Vagina (tissue), 2 donors: ENCODE measurements at places on chromosomes 16 and 17.

- DNase-seq, result peak; percentile 58
Observed at GRCh38 chr16:14289692-14290340, 218.7 kb downstream of the MRTFB start.

GRCh38 chr16:13633391-13633861, 286.5 kb upstream of the ERCC4 start:
- no peak for DNase-seq

DNA sequence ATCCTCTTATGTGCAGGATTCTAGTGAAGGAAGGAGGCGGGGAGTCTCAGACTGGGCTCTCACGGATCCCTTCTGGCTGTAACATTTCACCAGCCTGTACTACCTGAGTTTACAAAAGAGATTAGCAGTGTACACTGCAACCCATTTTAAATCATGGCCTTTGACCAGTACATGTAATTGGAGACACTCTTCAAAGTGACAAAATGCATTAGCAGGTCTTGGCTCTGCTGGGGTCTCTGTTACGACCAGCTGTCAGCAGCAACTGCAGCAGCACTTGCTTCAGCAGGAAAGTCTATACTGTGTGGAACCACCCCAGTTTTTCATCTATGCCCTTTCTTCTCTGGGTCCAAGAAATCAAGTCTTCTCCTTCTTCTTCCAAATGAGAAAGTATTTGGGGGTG, 322.8 kb upstream of the ASIC2 start:
- DNase-seq, result no peak

GRCh38 chr16:11130978-11131665, 124.9 kb downstream of the SOCS1 start:
- no peak for DNase-seq

DNA sequence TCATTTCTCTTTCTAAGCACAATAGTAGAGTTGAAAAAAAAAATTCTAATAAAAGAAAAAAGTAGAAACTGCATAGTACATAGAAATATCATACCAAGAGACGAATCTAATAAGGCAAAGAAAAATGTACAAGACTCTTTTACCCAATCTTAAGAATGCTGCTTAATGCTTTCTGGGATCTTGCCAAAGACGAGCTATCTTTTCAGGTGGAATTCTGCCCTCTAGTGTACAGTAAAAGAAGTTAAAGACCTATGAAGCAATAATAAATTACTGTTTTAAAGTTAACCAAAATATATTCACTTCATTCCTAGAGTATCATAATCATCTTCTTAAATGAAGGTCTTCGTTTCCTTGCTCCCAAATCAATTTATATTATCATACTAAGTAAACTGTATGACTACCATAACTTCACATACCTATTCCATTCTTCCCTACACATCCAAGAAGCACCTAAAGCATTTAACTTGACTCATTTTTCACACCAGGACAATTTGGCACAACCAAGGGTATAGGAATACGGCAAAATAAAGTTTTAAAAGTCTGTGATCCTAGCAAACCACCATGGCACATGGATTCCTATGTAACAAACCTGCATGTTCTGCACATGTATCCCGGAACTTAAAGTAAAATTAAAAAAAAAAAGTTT, 47.7 kb downstream of the CFDP1 start:
- no peak for DNase-seq

- DNase-seq, result no peak
Observed at GRCh38 chr16:26371349-26371869, 679.6 kb downstream of the HS3ST4 start.

GRCh38 chr17:48027322-48027981, 10.1 kb downstream of the COPZ2 start:
- no peak for DNase-seq

- DNase-seq, result no peak
Observed at GRCh38 chr16:61165797-61166196, 870.4 kb downstream of the CDH8 start.

- DNase-seq, result no peak
Observed at GRCh38 chr17:4986951-4987766, at the start of gene CAMTA2. Gene CAMTA2 (minus strand): TSS chr17:4987675. CDS start chr17:4986222, 1,453 bp downstream.

GRCh38 chr17:45777388-45777787, 6.7 kb upstream of the CRHR1 start:
- no peak for DNase-seq

DNA sequence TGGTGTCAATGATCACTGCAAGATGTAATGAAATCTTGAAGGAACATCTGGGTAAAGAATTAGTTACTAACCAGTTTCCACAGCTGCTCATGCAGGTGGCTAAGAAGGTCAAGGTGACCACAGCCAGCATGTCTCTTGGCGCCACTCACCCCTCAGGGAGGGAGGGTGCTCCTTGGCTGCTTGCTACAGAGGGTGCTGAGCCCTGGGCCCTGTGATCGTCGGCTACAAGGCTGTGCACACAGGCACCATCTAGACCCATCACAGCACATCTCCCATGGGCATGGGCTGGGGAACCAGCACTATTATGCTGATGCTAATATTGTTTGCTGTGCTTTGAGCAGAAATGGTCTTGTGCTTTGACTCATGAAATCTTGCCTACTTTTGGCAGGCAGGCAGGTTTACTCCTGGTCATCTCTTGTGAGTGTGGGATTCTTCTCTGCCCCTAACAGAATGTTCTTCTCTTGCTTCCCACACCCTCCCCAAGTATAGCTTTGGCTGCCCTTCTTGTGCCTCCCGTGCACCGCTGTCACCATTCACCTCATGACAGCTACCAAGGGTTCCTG, 36.4 kb downstream of the TXNDC11 start:
- DNase-seq, result no peak

DNA sequence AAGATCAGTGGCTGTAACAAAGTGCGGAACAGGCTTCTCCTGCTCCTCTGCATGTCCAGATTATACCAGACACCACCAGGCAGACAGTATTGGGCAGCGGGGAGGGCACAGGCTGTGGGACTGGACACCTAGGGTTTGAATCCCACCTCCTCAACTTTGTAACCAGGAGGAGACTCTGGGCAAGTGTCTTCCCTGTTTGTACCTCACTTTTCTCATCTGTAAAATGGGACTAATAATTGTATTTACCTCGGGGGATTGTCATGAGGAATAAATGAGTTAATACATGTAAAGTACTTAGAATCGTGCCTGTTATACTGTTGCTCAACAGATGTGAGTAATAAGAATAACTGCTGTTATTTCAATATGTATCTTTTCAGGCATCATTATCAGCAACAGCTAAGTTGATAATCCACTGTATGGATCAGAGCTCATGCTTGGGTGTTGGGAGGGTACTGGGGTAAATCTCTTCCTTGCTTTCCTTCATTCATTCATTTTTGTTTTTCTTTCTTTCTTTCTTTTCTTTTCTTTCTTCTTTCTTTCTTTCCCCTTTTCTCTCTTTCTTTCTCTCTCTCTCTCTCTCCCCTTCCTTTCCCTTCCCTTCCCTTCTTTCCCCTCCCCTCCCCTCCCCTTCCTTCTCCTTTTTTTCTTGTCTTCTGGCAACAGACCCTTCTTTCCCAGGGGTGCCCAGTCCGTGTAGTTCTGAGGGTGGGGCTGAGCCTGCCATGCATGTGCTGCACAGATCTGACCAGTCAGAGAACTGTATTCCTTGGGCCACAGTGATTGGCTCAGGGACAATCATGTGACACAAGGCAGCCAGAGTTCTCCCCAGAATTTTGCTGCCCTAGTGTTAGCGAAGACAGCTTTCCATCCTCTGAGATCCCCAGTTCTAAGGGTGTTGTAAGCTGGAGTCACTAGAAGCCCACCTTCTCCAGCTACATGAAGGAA, 25.3 kb upstream of the BRD7 start:
- no peak for DNase-seq

DNA sequence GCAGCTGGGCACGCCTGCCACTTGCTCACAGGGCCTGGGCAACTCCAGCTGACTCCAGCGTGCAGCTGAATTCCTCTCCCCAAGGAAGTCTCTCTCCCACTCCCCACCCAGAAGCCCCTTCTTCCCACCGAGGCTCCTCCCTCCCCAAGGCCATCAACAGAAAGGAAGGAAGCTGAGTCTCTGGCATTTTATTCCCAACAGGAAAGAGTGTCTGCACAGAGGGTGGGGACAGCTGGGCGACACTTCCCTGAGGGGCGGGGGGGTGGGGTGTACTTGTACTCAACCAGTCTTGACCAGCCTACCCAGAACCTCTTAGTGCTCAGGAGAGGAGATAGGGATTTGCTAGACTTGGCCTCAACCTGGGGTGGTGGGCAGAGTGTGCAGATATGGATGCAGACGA, at the start of gene EXOC3L1:
EXOC3L1 (minus strand) TSS at position 96 of the 400 bp plus-strand sequence. CDS start 460 bp downstream, outside the sequence.
- no peak for DNase-seq

- DNase-seq, result no peak
Observed at GRCh38 chr17:4135489-4135888, 7.3 kb downstream of the ZZEF1 start.

DNA sequence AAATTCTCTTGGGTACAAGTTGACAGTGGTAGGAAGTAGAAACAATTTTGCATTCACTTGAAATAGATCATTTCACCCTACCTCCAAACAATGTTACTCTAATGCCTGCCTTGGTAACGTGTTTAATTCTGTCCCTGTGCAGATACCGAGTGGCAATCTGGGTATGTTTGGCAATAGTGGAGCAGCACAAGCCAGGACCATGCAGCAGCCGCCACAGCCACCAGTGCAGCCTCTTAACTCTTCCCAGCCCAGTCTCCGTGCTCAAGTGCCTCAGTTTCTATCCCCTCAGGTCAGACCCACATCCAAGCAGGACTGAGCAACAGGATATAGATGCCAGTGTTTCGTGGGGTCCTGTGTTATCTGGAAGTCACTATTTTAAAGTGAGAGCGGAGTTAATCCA, 49.3 kb downstream of the TMC6 start:
- no peak for DNase-seq
